ENCODE measurements at places on chromosomes 16 and 17.

DNA sequence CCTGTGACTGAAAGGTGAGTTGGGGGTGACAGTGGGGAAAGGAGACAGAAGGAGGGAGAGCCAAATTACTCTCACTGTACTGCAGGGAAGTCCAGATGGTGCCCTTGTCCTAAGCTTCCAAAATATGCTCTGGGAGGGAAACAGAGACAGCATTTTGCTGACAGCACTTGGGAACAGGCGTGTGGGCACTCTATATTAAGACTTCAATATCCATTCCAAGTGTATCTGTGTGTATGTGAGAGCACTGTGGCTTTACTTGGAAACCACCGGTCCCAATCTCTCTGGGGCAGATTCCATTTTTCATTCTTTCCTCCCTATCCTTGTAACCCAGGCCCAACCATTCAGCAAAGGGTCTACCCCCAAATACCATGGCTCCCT, 407.3 kb downstream of the UTP18 start:
- DNase-seq = no peak

- DNase-seq = no peak
Observed at GRCh38 chr17:1208966-1209365, 29.2 kb upstream of the ABR start.

DNA sequence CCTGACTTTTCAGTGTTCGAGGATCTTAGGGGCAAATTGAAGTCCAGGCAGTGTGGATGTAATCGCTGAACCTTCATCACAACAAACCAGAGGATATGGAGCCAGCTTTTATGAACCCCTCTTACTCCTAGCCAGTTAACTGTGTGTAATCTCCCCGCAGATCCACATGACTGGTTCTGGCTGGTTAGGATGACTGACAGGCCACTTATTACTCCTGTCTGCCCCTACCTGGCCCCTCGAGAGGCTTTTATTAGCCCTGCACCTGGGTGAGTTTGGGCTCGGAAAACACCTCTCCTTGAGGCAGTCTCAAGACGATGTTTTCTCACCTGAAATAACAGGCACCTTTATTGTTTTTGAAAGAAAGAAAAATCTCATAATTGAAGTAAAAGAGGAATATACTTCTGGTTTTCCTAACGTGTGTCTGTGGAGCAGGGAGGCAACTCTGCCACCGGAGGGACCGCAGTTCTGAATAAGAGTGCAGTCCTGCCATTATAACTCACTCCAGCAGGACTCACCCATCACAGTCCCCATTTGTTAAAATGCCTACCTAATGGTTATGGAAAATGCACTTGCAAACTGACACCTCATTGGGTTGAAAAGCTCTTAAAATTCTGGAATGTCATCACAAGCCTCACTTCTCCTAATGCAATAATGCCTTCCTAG, 291.9 kb upstream of the N4BP1 start:
- DNase-seq = no peak

DNA sequence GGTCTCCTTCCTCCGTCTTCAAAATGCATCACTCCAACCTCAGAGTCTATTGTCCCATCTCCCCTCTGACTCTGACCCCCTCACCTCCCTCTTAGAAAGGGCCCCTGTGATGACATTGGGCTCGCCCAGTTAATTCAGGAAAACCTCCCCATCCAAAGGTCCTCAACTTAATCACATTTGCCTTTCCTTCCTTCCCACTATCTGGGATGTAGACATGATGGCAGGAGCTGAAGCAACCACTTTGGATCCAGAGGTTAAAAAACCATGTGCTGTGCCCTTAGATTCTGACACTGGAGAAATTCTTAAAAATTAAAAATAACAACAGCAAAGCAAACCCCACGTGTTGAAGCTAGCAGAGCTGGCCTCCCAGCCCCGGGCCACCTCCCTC, 80.2 kb downstream of the ZDHHC7 start:
- DNase-seq = no peak

GRCh38 chr16:30986129-30986991, 1.4 kb downstream of the HSD3B7 start:
- DNase-seq = no peak
